ENCODE measurements at places on chromosomes 7 and 10.

DNA sequence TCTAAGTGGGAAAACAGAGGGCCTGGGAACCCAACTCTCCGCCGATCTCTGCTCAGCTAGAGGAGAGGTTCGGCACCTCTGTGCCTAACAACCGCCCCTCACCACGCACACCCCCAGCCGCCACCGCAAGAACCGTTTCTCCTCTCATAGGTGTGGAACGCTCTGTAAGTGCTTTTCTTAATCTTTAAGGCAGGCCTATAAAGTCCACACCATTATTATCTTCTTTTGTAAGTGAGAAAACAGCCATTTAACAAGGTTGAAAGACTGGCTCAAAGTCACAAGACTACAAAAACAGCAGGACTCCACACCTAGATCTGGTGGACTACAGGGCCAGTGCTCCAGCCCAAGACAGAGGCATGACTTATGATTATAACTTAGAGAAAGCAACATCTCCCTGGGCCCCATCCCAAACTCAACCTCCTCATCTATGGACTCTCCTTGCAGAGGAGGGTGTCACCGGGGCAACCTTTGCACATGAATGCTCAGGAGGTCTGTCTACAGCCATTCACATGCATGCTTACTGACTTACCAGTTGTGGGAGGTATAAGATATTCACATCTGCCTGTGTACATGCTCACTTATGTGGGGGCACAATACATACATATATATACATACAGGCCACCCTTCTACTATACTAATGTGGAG, 7.9 kb upstream of the NKX2-3 start:
- no peak for DNase-seq

- DNase-seq, result no peak
These were observed 38.7 kb downstream of the CALML3 start for GRCh38 chr10:5563321-5563961.

DNA sequence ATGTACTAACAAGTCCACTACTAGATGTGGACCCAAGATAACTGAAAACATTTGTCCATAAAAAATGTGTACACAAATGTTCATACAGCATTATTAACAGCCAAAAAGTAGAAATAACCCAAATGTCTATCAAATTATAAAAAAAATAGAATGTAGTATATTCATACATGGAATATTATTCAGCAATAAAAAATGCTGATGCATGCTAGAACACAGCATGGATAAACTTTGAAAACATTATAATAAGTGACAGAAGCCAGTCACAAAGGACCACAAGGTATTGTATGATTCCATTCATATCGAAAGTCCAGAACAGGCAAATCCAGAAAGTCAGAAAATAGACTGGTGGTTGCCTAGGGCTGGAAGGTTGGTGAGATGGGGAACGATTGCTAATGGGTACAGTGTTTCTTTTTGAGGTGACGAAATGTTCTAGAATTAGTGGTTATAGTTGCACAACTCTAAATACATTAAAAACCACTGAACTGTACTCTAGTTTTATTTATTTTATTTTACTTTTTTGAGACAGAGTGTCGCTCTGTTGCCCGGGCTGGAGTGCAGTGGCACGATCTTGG, 43.3 kb upstream of the ANLN start:
- DNase-seq, result no peak

- no peak for DNase-seq
These were observed 891.9 kb downstream of the CNTNAP2 start for GRCh38 chr7:147008530-147008929.

- no peak for DNase-seq
These were observed 19.0 kb upstream of the C10orf71 start for GRCh38 chr10:49280001-49280408.
